Hippocampal formation (tissue), 2 donors: ENCODE measurements at places on chromosomes 4 and X.
A peak's percentile ranks its signal among the peaks of the same experiment; 100 is the strongest.

- DNase-seq, result no peak
Measured at GRCh38 chrX:1661048-1661921, 46.4 kb downstream of the ASMT start.

- no peak for DNase-seq
Measured at GRCh38 chr4:57575426-57575825, 465.2 kb upstream of the IGFBP7 start.

DNA sequence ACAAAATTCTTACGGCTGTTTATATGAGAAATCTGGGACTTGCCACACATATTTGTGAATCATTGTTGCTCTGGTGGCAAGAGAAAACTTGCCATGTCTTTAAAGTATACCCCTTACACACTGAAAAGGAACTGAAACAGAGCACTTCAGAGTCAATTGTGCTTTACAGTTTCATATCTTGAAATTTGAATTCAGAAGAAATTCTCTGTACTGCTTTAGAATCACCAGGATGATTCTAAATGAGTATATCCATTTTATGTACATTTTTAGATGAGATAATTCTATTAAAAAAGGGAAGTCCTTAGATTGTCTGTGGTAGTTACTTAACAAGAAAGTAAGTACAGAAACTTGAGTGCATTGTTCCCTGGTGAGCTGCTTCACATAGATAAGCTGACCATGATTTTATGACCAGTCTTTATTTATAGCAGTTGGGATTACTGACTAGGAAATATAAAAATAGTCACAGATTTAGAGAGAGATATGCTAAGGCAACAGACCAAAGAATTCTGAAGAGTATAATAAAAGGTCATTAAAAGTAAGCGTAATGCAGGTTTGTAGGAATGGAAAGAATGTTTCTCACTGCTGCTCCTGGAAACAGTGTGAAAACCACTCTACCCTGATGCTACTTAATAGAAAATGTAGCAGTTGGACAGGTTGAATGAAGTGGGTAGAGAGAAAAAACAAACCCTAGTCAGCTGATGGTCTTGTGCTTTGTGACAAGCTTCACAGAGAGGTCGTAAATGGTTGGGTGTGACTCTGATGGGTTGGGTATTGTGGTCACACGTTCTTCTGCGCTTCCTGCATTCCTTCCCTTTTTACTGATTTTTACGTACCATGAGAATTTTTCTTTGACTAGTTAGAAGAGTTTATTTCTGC is 41.0 kb downstream of the FNIP2 start:
- no peak for DNase-seq

GRCh38 chrX:80816051-80816450 is 6.4 kb upstream of the BRWD3 start:
- DNase-seq, result no peak

DNA sequence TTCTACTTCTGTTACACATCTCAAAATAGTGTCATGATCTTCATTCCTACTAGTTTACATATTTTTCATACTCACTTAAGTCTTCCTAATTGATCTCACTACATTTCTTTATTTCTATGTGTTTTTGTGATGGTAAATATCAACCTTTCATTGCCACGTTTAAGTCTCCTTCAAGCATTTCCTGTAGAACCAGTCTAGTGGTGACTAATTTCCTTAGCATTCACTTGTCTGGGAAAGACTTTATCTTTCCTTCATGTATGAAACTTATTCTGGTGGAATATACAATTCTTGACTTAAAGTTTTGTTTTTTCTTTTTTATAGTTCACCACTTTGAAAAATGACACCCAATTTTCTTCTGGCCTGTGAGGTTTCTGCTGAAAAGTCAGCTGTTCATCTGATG is 181.4 kb upstream of the NEIL3 start:
- DNase-seq, result no peak

- DNase-seq, result no peak
Measured at GRCh38 chr4:159204566-159204965, 101.7 kb downstream of the RAPGEF2 start.

GRCh38 chrX:134172588-134173259 is 64.3 kb upstream of the CCDC160 start:
- peak; percentile 21 for DNase-seq

GRCh38 chr4:66842026-66842723 is 703.1 kb downstream of the CENPC start:
- DNase-seq, result no peak

DNA sequence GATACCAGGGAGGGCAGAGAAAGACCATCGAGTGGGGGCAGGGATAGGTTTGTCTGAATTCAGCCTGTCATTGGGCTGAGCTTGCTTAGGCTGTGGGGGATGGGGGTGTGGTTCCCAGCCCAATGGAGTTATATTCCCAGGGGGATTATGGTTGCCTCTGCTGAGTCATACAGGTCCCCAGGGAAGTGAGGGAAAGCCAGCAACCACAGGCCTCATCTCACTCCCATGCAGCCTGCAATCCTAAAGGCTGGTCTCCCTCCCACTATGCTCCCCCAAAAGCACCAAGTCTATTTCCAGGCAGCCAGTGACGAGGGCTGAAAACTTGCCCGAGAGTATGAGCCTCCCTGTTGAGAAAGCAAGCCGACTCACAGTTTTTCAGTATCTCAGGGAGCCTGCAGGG is 39.3 kb downstream of the AFM start:
- DNase-seq, result no peak

GRCh38 chr4:19010761-19011160 is 989.2 kb upstream of the LCORL start:
- no peak for DNase-seq

DNA sequence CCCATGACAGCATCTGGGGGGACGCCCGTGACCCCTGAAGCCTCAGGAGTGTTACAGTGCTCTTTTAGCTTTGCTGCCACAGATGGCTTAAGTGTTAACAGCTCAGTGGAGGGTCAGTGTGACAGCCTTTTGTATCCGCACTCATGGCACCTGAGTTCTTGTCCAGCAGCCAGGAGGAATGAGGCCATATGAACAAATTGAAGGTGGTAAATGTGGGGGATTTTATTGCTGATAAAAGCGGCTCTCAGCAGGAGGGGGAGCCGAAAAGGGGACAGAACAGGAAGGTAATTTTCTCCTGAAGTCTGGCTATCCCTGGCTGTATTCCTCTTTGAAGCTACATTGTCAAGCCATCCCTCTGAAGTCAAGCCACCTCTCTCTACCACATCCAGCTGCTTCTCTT is 441.0 kb downstream of the RAPGEF2 start:
- DNase-seq, result no peak

DNA sequence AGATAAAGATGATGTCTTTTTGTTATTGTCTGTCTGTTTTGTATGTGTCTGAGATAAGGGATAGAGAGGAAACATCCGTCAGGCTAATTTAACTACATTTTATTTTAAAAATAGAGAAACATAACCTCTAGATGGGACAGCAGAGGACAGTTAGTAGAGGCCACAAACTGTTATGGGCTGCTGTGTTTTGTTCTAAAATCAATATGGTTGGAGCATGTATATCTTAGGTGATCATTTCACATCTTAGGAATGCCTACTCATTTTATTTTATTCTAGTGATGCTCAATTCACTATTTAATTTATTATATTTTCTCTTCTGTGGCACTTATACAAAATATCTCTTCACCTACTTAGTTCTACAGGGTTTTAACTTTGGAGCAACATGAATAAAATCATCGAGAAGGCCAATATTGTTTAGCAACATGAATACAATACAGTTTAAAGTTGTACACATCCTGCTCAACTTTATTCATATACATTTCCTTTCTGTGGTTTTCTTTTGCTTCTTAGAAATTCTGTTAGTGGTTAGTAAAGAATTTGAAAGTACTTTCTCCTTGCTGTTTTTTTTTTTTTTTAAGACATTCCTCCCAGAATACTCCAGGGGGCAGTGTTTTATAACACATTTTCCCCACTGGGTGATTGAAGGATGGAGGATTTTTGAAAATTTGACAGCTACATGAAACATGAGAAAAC is 392.9 kb downstream of the UNC5C start:
- no peak for DNase-seq

DNA sequence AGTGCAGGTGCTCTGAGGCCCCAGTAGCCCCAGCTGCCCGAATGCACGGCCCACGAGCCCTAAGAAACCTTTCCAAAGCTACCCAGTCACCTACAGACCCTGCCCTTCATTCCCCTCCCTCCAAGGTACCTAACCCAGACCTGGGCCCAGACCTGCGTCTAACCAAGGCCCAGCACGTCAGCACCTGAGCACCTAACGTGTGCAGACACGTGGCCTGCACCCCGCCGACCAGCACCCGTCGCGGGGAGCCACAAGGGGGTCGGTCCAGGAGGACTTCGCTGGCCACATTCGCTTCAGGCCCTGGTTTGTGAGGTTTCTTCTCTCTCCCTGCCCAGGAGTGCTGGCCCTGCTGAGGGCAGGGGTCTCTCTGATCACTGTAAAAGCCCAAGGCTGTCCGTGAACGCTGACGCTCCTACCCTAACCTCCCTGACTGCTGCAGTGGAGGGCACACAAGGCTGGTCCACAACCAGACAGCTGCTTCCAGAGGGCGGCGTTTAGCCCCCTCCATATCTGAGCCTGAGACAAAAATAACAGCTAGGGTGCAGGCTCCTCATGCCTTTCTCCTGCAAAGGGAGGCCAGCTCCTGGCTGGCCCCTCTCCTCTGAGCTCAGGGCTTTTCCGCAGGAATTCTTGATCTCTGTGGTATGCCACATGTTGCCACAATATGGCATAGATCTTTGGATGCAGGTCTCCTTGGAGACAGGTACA is 31.8 kb downstream of the WDR1 start:
- no peak for DNase-seq

GRCh38 chr4:153228512-153229140 is 24.4 kb downstream of the TRIM2 start:
- DNase-seq, result peak; percentile 47

DNA sequence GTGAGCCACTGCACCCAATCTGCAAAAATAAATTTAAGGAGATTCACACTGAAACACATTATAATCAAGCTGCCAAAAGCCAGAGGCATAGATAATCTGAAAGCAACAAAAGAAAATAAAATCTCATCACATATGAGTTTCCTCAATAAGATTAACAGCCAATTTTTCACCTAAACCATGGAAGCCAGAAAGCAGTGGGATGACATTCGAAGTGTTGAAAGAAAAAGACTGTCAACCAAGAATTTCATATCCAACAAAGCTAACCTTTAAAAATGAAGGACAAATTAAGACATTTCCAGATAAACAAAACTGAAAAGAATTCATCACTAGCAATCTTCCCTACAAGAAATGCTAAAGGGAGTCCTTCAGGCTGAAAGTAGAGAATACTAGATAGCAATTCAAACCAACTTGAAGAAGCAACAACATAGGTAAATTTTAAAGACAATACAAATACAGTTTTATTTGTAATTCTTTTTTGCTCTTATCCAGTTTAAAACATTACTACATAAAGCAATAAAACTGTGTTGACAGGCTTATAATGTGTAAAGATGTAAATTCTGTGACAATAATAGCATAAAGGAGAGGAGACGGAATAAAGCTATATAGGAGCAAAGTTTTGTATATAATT is 23.1 kb upstream of the KLHL8 start:
- DNase-seq, result no peak

DNA sequence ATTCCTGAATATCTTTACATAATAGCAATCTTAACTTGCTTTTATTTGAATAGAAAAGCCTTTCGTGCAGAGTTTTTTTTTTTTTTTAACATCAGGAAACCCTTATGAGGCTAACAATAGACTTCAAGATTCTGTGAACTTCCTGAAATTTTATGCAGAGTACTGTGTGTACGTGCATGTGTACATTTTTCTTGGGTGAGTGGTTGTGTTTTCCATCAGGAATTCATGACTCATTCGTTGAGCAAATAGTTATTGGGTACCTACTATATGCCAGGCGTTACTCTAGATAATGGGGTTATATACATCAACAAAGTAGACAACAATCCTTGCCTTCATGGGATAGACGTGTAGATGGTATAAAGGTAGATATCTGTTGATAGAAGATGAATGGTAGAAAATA is 59.1 kb downstream of the MRPL1 start:
- DNase-seq, result no peak

DNA sequence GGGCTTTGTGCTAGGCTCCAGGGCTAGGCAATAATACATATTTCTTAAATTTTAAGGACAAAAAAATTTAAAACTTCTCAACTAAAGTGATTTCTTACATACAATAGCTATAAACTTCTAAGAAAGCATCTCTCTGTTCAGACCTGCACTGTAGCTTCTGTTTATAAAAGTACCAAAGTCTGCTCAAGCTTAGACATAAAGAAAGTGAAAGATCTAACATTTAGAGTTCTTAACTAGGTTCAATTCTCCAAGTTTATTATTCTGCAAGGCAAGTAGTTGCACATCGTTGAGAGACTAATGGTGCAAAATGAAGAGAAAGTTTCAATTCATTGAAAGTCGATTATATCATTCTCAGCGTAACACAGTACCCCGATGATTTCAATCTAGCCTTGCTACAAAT is 857.4 kb upstream of the HTR2C start:
- no peak for DNase-seq

DNA sequence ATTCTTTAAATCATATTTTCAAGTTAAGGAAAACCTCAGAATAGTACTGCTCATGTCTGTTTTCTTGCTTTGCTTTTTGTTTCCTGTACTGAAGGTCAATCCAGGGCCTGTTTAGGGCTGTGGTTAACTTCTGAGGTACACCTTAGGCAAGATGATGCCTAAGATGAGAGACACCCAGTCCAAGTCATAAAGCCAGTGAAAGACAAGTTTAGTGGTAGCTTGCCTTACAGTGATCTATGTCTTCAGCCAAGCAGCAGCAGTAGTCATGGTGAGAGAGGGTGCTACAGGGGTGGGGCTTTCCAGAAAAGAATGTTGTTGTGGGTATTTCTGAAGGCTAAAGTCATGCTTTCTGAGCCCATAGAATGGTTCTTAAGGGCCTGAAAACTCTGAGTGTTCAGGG is 173.7 kb downstream of the VSIG4 start:
- DNase-seq, result no peak

DNA sequence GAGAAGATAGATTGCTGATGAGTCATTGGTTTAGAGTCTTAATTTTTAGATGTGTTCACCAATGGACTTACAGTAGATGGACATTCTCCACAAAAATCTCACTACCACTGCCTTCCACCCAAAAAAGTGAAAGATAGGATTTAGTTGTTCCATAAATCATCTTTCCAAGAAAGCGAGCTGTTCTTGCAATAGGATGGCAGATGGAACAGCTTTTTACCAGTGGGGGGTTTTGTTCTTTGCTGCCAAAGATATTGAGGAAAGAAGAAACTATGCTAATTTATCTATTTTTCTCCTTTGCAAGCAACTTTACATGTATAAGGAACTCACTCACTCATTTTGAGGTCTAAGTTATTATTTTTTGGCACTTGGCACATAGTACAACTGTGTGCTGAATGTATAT is 109.5 kb downstream of the ADGRL3 start:
- no peak for DNase-seq

DNA sequence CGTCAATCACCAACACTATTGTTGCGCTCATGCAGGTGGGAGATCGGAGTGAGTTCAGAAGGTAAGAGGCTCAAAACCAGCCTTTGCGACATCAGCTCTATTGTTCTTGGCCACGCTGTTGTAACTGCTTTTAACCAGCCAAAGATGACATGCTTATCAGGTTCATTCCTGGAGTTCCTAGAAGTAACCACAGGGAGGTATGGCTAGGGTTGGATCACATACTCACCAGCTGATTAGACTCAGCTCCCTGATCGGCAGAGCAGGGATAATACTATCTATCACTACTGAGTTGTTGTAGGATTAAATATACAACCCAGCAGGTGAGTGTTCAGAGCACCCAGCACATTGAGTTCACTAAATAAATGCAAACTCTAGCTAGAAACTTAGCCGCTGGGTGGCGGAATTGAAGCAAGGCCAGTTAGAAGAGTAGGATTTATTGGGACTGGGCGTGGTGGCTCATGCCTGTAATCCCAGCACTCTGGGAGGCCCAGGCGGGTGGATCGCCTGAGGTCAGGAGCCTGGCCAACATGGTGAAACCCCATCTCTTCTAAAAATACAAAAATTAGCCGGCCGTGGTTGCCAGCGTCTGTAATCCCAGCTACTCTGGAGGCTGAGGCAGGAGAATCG is 12.4 kb downstream of the SLC34A2 start:
- DNase-seq, result no peak
